ENCODE measurements at places on chromosomes 7 and 10. TPM values are rescaled to one million over a fixed set of nuclear protein-coding genes. Genes with fewer than 3 reads are reported as not detected.

MPP7 gene
- total RNA-seq, result 0.15 TPM

CNTNAP2 gene
- 0.06 TPM for total RNA-seq

CYP26C1 gene
- not detected for total RNA-seq

FXYD4 gene
- not detected for total RNA-seq

CDC14C gene
- not detected for total RNA-seq

OR9A2 gene
- not detected for total RNA-seq

TRIM73 gene
- 3.1 TPM for total RNA-seq

TUBAL3 gene
- total RNA-seq, result 0.52 TPM

ANKRD2 gene
- 4.2 TPM for total RNA-seq

C7orf33 gene
- not detected for total RNA-seq

LIPK gene
- not detected for total RNA-seq

MBLAC1 gene
- 2.3 TPM for total RNA-seq

ELAPOR2 gene
- 0.14 TPM for total RNA-seq

C10orf53 gene
- total RNA-seq, result not detected

PLEKHS1 gene
- not detected for total RNA-seq

ZNF239 gene
- 2.5 TPM for total RNA-seq

SPDYE6 gene
- total RNA-seq, result not detected

ASAH2B gene
- total RNA-seq, result 4.5 TPM

CYP2C18 gene
- 0.08 TPM for total RNA-seq

HABP2 gene
- total RNA-seq, result 0.13 TPM

CBLL1 gene
- total RNA-seq, result 33.6 TPM

LRRN3 gene
- not detected for total RNA-seq

COL17A1 gene
- 1.8 TPM for total RNA-seq

ICA1 gene
- total RNA-seq, result 0.76 TPM

AKR1C2 gene
- 3,442 TPM for total RNA-seq

BAIAP2L1 gene
- total RNA-seq, result 56.3 TPM

ITGB8 gene
- 0.70 TPM for total RNA-seq

DNMBP gene
- 36.0 TPM for total RNA-seq

PSMC2 gene
- 193 TPM for total RNA-seq

NOS3 gene
- 0.17 TPM for total RNA-seq

TAS2R41 gene
- total RNA-seq, result not detected

CUL1 gene
- 52.4 TPM for total RNA-seq

IQCE gene
- total RNA-seq, result 12.7 TPM

SVOPL gene
- not detected for total RNA-seq

AZGP1 gene
- not detected for total RNA-seq

Measured in A549 treated with DMSO at 1 μM for 4 hours (cell line).